ENCODE measurements at places on chromosomes 16 and 17.

- DNase-seq: no peak
These were observed 5.2 kb upstream of the CMTM2 start for GRCh38 chr16:66574081-66574480.

DNA sequence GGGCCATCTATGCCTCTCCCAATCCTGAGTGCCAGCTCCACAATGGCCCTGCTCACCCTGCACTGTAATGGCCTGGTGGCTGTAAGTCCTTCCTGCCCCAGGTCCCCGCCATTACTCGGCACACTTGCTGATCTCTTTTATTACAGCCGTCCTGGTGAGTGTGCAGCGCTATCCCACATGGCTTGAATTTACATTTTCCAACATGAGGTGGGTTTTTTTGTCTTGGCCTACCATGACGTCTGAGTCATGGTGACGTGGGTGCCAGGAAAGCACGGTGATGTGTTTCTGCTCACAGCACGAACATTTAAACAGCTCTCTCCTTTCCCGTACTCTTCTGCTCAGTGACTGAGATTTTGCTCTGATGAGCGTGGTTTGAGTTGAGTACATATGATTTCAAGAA, 55.2 kb upstream of the FOXF1 start:
- DNase-seq: no peak

DNA sequence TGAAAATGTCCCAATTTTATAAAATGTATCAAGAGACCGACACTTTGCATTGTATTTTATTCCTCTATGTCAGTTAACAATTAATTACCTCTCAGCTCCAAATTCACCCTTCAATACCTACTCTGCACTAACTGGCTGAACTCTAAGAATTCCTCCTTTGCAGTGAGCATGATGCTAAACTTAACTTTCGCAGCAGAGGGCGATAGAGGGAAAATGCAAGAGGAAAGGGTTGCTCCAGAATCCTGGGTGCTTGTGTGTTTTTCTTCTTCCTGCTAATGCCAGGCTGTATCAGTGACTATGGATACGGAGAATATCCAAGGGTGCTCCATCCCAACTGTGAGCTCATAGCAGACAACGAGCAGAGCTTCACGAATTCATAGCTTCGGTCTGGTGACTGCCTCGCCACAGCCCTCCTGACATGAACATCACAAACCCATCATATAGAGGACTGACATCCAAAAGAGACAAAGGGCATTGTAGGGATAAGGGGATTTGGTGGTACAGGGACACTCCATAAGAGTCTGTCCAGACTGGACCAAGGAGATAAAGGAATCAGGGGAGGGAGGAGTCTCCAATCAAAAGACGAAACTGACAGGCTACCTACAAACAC, 172.9 kb downstream of the STX8 start:
- DNase-seq: peak; percentile 3

DNA sequence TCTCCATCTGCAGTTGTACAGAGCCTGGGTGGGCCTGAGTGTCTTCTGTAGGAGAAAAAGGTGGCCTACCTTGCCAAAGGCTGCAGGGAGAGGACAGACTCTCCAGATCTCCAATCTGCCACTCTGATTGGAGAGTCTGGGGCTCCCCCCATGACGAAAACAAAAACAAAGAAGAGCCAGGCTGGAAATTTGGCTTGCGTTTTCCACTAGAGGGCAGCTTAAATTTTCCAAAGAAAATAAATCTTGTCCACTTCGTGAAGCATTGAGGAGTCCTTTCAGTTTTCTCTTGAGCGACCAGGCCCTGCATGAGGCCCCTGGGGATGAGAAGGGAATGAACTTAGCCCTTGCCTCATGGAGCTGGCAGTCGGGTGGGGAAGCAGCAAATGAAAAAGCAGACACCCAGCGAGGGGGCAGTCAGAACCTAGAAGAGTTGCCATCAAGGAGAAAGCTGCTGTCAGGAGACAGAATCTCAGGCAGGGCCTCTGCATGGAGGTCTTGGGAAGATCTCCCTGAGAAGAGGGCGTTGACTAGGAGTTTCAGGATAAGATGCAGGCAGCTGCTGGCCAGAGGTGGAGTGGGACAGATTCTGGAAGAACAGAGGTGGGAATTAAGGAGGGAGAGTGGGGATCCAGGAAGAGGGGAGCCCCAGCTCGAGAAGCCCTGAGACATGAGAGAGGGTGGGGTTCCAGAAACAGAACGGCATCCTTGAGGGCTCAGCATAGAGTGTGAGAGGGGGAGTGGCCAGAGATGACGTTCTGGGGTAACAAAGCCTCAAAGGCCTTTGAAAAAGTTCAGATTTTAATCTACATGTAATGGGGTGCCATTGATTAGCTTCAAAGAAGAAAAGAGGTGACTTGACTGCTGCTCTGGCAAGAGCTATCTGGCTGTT, 8.4 kb upstream of the SHCBP1 start:
- DNase-seq: no peak

DNA sequence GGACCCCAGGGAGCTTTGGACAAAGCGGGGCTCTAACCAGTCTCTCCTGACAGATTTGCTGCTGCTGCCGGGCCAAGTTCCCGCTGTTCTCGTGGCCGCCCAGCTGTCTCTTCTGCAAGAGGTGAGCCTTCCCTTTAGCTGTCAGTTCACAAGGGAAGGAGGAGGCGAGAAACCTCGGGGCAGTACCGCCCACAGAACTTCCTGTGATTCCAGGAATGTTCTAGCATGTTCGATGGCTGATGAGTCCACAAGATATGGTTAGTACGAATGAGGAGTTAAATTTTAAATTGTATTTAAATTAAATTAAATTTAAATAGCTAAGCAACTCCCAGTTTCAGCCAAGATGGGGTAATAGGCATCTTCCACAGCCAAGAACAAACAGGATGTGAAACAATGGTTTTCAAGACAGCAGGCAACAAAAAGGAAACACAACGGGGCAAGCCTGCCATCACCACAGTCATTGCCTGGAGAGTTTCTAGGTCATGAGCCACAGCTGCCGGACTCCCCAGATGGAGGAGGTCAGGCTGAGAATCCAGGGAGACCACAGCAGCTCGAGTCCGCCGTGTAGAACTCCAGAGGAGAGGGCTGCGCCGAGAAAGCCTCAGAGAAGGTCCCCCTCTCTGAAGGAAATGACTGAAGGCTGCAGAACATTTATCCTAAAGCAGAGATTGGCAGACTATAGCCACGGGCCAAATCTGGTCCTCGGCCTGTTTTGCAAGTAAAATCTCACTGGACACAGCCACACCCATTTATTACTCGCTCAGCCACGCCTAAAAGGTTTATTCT, 9.5 kb upstream of the TCF25 start:
- peak; percentile 21 for DNase-seq

- DNase-seq: peak; percentile 61
These were observed at the start of gene SGSM2 for GRCh38 chr17:2336852-2337543. TSS of gene SGSM2 (plus strand) at chr17:2337501. CDS start at chr17:2337689, 188 bp downstream.

DNA sequence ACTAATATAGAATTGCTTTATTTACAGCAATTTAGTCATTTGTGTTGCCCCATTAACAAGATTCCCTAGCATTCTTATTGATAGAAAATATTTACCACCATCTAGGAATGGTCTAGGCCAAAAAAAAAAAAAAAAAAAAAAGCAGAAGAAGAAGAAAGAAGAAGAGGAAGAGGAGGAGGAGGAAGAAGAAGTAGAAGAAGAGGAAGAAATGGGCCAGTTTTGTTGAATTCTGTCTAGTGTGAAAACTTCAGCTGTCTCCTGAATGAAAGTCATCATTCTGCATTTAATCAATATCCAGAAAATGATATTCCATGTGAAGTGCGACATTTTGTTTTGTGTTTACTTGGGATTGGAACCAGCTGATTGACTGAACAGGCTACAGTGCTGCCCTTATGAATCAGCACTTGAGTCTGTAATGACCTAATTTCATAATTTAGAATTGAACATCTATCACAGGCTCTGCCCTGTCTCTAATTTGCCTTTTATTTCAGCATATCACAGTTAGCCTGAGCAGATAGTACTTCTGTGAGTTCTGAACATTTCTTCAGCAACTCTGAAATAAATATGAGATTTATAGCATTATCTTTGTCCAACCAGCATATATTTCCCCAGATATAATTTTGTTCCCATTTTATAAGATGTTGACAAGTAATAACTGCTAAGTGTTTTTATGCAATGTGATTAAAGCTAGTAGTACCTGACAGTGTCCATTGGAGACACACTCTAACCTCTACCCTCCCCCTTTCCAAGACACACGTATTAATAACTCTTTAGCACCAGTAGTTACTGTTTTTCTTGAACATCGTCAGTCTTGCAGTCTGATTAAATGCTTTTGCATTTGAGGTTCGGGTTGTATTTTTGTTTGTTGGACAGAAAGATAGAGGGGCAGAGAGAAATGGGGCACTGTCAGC, 5.9 kb downstream of the ANKFN1 start:
- no peak for DNase-seq

GRCh38 chr16:89452241-89452640, 38.1 kb downstream of the ANKRD11 start:
- no peak for DNase-seq

GRCh38 chr17:42485680-42486079, 27.0 kb downstream of the ATP6V0A1 start:
- no peak for DNase-seq

DNA sequence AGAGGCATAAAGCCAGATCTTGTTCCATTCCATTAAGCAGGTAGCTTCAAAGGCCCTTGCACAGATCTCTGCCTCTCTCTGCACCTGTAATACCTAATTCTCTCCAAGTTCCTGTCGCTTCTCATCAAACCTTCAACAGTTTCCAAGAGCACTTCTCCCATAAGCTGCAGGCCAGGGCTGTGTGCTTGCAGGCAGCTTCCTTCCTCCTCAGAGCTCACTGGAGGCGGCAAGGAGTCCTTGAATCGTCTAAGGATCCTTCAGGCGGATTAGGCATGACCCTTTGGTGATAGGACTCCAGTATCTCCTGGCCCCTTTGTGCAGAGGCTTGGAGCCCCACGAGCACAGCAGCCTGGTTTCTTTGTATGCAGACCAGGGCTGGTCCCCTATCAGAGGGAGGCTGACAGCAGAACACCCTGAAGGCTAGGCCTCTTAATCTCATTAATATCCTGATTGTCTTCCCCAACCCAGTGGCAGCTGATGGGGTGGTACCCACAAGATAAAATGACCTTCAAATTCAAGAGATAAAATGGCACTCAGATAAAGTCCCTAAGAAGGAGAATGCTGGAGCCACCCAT, 19.8 kb downstream of the HNF1B start:
- DNase-seq: no peak

- DNase-seq: no peak
These were observed 45.4 kb downstream of the SOX8 start for GRCh38 chr16:1026784-1027500.

DNA sequence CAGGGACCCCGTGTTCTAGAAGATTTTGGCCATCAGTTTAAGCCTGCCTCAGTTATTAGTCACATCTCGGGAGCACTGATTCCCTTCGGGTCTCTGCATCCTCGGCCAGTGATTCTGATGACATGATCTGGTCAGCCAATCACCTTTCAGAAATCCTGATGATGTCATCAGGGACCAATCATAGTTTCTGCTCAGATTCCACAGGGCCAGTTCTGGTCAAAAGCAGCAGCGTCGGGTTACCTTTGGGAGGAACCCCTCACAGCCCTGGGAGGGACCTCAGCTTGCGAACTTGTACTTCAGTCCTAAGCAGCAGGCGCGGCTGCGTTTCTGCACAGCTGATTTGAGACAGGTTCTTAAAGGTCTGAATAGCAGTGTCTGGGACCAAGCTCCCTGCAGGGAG, 13.9 kb downstream of the KDM8 start:
- no peak for DNase-seq

- DNase-seq: no peak
These were observed 130.2 kb downstream of the C16orf95 start for GRCh38 chr16:87186876-87187533.

GRCh38 chr17:81700353-81701287, 2.5 kb upstream of the MRPL12 start:
- no peak for DNase-seq

DNA sequence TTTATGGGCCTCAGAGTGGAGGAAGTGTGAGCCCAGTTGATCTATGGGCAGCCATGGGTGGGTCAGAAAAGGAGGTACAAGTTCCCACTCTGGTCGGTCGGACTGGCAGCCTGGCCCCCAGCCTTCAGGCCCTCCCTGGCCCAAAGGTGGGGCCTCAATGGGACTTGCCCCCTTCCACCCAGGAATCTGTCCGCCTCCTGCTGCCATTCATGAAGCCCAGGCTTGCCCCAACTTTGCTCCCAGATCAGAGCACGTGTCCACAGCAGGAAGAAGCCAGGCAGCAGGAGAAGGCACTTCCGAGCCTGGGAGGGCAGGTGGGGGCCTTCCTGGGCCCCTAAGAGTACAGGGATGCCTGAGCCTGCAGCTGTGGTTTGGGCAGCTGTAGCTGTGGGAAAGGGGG, 3.0 kb upstream of the CMTM3 start:
- no peak for DNase-seq

GRCh38 chr16:2985893-2986355, 5.7 kb upstream of the PKMYT1 start:
- DNase-seq: no peak

GRCh38 chr16:83676086-83676485, 131.7 kb upstream of the HSBP1 start:
- DNase-seq: no peak

DNA sequence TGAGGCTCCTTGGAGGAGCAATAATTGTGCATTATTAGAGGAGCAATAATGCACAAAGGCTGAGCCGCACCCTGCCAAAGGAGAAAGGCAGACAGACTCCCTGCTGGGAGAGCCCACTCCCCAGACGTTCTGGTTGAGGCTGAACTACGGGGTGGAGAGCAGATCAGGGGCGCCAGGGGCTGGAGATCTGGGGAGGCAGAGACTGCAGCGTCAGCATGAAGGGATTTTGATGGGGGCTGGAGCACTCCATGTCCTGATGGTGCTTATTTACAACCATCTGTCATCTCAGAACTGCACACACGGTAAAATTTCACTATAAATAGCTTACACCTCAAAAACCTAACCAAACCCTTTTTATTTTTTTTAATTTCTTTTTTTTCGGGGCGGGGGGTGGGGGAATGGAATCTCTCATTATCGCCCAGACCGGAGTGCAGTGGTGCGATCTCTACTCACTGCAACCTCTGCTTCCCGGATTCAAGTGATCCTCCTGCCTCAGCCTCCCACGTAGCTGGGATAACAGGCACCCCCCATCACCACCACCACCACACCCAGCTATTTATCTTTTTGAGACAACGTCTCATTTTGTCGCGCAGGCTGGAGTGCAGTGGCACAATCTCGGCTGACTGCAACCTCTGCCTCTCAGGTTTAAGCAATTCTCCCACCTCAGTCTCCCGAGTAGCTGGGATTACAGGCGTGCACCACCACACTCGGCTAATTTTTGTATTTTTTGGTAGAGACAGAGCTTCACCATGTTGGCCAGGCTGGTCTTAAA, 4.3 kb upstream of the C16orf95 start:
- no peak for DNase-seq

GRCh38 chr16:22692916-22693637, 120.9 kb upstream of the HS3ST2 start:
- no peak for DNase-seq

DNA sequence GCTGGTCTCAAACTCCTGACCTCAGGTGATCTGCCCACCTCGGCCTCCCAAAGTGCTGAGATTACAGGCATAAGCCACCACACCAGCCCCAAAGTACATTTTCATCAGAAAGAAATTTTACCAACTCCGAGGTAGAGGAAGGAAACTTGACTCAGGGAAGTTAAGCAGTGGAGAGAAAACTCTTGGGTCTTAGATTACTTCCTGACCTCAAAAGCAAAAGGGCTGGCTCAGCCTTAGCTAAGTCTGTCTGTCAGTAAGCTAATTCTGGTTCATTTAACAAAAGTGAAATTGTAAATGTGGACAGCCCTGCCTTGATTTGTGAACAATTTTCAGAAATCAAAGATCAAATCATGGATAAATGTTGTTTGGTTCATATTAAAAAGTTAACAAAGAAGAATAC, 30.6 kb downstream of the MAP2K6 start:
- DNase-seq: no peak

- DNase-seq: no peak
These were observed 12.6 kb upstream of the GOSR2 start for GRCh38 chr17:46910179-46910927.
